Lung (tissue), 17 donors: ENCODE measurements at places on chromosomes 7 and 10.

- DNase-seq, result no peak
These were observed 12.3 kb downstream of the THAP5 start for GRCh38 chr7:108557191-108557590.

GRCh38 chr7:105773030-105773460 is 103.4 kb downstream of the ATXN7L1 start:
- no peak for DNase-seq

- no peak for DNase-seq
These were observed 30.6 kb downstream of the MAPK8 start for GRCh38 chr10:48336978-48337599.

DNA sequence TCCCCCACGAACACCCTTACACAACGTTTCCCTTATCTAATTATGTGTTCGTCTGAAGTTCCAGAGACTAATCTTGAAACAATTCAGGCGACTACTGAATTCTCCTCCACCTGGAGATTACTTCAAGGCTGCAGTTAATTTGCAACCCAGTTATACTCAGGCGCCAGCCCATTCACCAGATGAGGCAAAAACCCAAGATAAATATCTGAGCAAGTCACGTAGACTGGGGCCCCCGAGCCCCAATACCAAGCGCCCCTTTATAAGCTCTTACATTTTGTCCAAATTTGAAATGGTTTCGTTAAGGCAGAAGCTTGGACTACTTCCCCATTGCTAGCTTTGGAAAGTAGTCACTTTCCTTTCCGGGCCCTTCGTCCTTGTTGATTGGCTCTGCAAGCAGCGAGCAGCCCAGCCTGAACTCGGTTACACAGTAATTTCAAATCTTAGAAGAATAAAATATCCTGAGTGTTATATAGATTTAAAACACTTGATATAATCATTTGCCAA is 1.2 kb downstream of the TPK1 start:
- no peak for DNase-seq

- no peak for DNase-seq
These were observed 95.2 kb upstream of the PTER start for GRCh38 chr10:16341637-16342036.

DNA sequence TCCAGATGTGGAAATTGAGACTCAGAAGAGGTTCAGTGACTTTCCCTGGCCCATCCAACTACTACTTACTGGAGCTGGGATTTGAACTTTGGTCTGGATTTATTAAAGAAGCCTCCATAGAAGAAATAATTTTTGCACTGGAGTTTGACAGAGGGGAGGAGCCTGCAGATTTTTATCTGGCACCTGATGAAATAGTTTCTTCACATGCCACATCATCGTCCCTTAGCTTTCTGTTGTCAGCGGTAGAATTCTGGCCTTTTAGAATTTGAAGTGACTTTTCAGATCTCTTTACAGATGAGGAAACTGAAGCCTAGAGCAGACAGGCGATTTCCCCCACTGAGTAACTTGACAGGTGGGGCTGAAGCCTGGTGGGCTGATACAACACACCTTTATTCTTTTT is 233.5 kb downstream of the LRMDA start:
- no peak for DNase-seq

GRCh38 chr10:3924344-3924743 is 139.3 kb upstream of the KLF6 start:
- DNase-seq, result no peak

DNA sequence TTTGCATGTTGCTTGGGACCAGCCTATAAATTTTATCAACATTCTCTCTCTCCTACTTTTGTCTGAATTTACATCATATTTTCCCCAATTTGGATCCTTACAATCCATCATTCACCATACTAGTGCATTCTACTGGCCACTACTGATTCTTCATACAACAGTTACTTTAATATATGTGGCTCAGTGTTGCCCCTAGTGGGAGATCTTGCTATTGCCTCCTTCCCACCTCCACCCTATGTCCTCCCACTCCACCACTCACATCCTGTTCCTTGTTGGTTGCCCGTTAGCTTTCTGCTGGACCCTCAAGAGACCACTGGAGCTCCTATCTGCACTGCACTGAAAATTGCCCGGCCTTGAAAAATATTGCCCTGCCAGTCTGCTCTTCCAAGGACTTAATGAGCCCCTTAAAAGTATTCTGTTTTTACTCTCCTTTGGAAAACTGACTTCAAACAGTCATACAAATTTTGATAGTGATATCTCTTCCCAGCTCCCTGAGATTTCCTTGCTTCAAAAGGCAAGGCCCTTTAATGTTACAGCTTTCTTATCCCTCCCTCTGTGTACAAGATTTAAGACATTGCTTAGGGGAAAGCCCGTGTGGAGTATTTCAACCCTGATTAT is 243.2 kb upstream of the TMEM229A start:
- DNase-seq, result no peak

- peak; percentile 11 for DNase-seq
These were observed 97.1 kb downstream of the JCAD start for GRCh38 chr10:29962166-29962850.

DNA sequence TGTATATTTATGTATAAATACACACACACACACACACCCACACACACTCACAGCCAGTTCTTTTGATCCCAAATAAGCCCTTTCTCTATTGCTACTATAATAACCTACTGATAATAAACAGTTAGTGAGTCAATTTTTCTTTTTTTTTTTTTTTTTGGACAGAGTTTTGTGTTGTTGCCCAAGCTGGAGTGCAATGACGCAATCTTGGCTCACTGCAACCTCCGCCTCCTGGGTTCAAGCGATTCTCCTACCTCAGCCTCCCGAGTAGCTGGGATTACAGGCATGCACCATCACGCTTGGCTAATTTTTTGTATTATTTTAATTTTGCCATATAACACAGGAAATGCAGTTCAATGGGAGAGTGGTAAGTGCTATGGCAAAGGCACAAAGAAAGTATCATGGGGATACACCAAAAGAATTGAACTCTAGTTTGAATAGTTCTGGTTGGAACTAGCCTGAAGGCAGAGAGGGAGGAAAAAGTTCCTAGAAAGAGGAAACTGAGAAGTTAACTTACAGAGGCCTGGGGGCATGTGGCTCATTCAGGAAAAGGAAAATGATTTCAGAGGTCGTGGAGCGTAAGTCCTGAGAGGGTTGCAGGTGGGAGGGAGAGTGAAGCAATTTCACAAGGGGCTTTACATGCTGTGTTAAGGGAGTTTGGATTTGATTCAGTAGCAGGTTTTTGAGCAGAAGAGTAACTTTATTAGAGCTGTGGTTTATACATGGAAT is 44.4 kb upstream of the JCAD start:
- no peak for DNase-seq

GRCh38 chr10:122531939-122532338 is 28.6 kb upstream of the DMBT1 start:
- no peak for DNase-seq

GRCh38 chr7:7970237-7970530 is 1.6 kb downstream of the GLCCI1 start:
- DNase-seq, result no peak

GRCh38 chr10:129184196-129184595 is 282.8 kb upstream of the MGMT start:
- DNase-seq, result no peak

DNA sequence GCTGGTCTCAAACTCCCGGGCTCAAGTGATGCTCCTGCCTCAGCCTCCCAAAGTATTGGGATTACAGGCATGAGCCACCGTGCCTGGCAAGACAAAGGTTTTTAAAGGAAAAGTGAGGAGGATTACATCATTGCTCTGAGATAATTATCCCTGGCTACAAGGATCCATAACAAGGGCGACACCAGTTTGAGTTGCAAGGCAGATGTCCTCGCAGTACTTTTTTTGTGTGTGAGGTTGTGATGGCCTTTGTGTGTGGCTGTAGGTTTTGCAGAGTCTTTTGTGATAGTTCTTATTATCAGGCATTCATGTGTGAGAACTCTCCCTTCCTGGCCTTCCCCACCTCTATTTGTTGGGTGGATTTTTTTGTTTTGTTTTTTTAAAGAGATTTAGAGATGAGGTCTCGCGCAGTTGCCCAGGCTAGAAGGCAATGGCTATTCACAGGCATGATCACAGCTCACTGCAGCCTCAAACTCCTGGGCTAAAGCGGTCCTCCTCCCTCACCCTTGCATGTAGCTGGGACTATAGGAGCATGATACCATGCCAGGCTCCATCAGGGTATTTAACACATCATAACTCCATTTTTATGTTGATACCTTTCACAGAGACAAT is 10.0 kb downstream of the BTBD16 start:
- DNase-seq, result no peak

GRCh38 chr10:79048639-79049550 is 19.9 kb upstream of the ZMIZ1 start:
- DNase-seq, result no peak

DNA sequence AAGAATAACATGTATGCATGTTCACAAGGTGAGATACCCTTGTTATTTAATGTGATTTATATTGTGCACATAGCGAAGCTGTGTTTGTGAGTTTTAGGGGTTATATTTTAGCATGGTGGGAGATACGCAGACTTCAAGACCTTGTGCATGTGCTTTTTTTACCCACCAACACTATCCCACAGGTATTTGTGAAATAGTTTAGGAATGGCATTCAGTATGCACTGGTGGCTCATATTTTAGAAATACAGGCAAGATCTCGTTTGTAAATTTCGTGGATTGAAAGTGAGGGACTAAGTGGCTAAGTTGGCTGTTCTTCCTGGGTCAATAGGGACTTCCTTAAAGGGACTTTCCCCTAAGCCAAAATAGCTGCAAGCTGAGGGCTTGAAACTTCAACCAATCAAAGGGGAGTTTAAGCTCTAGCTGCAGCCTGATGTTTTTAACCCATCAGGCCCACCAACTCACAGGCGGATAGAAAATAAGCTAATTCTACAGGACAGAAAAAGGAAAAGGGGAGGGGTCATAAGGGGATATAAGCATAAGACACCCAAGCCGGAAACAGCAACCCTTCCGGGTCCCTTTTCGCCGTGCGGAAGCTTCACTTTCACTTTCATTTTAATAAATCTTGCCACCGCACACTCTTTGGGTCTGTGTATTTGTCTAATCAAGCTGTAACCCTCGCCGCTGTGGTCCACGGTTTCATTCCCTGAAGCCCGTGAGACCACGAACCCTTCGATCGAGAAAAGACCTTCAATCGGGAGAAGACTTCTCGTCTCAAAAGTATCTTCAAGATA is 291.0 kb downstream of the GPR158 start:
- no peak for DNase-seq

GRCh38 chr7:10471280-10472058 is 502.2 kb upstream of the PHF14 start:
- no peak for DNase-seq

DNA sequence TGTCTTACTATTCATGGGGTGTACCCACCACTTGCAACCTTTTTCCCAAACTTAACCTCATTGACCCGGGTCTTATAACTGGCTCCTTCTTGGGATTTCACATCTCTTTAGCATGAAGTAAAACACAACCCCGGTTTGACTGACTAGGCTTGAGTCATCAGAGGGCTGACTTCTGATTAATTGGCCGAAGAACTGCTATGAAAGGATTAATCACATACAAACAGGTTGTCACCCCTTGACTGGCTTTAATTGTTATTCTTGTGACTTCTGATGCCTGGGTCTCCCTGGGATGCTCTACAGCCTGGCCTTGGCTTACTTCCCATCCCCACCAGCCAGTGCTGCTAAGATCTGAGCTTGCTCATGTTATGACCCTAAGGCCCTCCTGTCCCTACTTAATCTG is 8.8 kb upstream of the CRPPA start:
- no peak for DNase-seq

GRCh38 chr7:2158331-2159175 is 74.2 kb downstream of the MAD1L1 start:
- no peak for DNase-seq

DNA sequence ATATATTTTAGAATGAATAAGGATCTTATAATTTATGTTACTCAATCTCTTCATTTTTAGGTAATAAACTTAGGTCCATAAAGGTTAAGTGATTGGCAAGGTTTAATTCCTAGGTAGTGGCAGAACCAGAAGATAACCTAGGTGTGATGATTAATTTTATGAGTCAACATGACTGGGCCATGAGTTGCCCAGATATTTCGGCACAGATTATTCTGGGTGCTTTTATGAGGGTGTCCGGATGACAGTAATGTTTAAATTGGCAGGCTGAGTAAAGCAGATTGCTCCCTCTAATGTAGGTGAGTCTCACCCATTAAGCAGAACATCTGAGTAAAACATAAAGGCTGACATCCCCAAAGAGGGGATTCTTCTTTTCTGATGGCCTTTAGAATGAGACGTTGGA is 1349.3 kb upstream of the CELF2 start:
- DNase-seq, result no peak

DNA sequence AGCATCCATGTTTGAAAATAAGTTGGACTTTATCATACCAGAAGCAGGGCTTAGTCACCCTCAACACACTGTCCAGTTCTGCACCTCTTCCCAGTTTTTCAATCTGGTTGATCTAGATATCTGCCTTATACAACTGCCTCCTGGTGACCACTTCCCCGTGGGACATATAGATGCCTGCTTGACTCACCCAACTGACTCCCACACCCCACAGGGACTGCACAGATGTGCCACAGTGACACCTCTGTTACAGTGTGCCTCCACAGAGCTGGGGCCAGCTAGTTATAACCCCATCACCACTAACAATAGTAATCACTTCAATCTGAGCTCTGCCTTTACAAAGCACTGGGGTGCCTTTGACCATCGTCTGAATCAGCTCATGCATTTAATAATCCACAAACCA is 82.6 kb upstream of the AOAH start:
- no peak for DNase-seq

DNA sequence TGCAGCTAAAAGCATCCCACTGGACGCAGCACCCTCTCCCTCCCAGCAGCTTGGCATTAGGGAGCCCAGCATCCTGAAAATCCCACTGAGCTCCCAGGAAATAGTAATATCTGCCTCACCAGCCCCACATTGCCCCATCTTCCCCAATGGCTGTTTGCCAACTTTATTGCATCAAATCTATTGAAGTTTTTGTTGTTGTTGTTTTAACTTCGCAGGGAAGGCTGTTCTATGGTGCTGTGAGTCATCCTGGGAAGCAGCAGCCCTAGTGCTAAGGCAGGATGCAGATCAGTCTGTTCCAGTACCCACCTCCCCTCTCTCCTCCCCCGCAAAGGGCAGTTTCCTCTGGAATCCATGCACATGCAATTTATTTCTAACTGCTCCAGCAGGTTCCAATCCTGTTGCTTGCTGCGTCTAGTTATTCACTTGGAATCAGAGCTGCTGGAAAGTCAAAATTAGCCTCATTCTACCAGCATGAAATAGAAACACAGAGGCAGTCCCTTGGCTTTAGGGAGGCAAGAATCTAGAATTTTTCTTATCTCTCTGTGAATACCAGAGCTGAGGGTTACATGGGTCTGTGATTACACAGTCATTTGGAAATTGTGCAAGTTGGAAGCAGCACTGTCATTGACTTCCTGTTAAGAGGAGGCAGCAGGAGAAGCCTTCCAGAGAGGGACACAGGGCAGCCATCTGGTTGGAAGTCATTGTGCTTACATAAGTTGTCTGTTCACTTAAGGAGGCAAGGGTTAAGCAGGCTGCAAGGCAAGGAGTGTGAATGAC is 115.9 kb upstream of the CACUL1 start:
- peak; percentile 92 for DNase-seq

- DNase-seq, result no peak
These were observed 40.5 kb upstream of the RNF148 start for GRCh38 chr7:122743211-122743610.
